ENCODE measurements at places on chromosomes 5 and 9. TPM values are rescaled to one million over a fixed set of nuclear protein-coding genes. Genes with fewer than 3 reads are reported as not detected.

Gene HTR4
- total RNA-seq = not detected

Gene CHSY3
- total RNA-seq = 0.13 TPM

Gene BASP1
- 298 TPM for total RNA-seq

Gene ROR2
- total RNA-seq = 1.8 TPM

Gene IL3
- not detected for total RNA-seq

Gene PCDHGA6
- 0.22 TPM for total RNA-seq

Gene CCDC187
- not detected for total RNA-seq

Gene C5orf46
- not detected for total RNA-seq

Gene ADRA1B
- total RNA-seq = 19.1 TPM

Gene ARHGEF39
- total RNA-seq = 19.3 TPM
